ENCODE measurements at places on chromosomes 3 and 15. TPM values are rescaled to one million over a fixed set of nuclear protein-coding genes. Genes with fewer than 3 reads are reported as not detected.

DNA sequence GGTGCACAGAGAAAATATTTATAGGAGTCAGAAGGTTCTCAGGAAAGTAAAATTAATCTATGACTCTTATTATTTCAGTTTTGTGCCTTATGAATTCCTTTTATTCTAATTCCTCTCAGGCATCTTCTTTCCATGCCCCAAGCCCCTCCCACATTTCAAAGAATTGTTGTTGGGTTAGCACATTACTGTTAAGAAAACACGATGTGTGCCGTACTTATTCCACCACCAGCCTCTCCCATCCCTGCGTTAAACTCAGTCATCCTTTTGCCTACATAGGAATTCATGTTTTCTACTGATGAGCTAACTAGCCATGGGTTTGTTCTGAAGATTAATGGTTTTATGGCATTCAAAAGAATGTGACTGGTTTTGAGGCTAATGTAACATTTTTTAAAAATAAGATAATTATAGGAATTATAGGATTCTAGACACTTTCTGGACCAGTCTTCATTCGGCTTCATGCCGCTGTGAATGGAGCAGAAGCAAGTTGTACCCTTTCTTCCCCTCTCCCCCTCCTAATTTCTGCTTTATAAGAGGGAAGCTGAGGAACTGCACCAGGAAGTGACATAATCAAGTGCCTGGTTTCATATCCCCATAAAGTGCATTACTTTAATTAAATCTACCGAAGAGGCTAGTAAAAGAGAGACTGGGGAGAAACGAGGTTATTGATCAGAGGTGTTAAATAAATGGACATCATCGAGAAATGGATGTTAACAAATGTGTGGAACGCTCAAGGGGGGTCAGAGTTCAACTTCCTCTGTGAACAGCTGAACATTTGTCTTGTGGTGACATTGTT lies 12.3 kb upstream of the MB21D2 start:
- DNase-seq = no peak

- no peak for DNase-seq
These were observed 237.8 kb downstream of the OPA1 start for GRCh38 chr3:193830791-193831191.

DNA sequence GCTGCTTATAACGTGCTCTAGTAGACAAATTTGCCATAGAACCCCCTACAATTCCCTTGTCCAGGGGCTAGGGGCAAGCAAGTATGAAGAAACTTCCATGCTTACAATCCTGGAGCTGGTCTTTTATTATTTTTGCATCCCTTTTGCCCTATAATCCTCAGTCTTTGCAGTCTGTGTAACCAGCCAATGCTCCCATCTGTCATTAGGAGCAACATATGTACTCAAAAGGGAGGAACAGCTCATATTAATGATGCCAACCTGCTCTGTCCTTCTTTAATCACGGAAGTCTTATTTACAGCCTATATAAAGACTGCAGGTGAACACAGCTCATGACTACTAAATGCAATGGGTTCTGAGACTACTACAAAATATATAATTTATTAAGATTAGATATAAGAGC lies 263.3 kb downstream of the ZIC1 start:
- no peak for DNase-seq

GRCh38 chr3:192866804-192867203 lies 50.9 kb downstream of the MB21D2 start:
- DNase-seq = no peak

MOBP gene
- not detected for polyA plus RNA-seq

NTRK3 gene
- polyA plus RNA-seq = 7.9 TPM

LIPC gene
- 11.8 TPM for polyA plus RNA-seq

All from right renal cortex interstitium (tissue), 3 donors.